ENCODE measurements at places on chromosomes 2 and 18. TPM values are rescaled to one million over a fixed set of nuclear protein-coding genes. Genes with fewer than 3 reads are reported as not detected.

DNA sequence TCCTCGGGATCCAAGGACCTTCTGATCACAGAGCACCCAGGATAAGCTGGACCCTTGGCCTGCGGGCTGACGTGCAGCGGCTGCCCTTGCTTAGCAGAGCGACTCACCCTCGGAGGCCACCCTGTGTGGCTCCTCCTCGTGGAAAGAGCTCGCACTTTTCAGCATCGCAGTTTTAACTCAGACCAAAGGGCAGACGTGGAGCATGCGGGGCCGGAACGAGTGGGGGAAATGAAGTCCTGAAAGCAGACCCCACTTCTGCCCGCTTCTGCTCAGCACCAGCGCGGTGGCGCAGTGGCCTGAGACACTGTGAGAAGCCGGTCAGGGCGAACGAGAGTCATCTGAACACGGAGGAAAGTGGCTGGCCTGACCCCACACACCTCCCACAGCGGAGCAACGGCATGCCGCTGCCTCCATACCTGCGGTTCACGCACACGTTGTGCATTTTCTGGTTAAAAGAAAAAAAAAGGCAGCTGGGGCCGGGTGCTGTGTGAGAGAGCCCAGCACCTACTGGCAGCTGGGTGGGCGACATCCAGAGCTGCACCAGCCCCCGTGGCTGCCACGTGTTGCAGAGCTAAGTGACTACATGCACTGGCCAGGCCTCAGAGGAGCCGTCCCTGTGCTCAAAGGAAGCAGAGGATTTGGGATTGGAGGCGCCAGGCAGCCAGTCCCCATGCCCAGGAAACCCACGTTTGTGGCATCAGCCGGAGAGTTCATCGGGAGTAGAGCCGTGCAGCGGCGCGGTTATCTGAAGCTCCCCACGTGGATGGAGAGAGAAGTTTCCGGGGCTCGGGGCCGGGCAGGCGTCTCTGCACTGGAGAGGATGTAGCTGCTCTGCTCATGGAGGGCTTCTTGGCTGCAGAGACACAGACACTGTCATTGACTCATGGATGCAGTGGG, 89.7 kb downstream of the USP40 start:
- no peak overlapping the region for H3K4me3 ChIP-seq
- H3K27me3 ChIP-seq = no peaks in the 10 kb centered on the region

DNA sequence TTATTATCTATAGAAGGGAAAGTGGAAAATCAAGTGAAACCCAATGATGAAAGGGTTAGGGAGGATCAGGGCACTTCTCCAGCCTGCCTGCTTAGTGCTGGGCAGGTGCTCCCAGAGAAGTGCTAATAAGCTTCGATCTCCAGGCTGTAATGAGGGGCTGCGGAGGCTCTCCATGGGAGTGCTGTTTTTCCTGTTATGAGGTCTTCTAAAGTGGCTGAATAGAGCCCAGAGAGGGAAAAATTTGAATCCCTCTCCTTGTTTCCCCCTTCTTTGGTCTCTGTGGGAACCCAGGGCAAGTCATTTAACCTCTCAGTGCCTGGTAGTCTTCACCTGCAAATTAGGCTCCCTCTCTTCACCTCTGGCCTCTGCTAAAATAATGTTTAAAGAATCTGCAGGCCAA, 351.7 kb upstream of the DCC start:
- H3K4me1 ChIP-seq = no peaks in the 10 kb centered on the region
- no peaks in the 10 kb centered on the region for H3K36me3 ChIP-seq
- no peak overlapping the region for H3K27ac ChIP-seq
- no peaks in the 10 kb centered on the region for H3K27me3 ChIP-seq
- no peak overlapping the region for H3K4me3 ChIP-seq
- no peak for DNase-seq

- peaks cover 77% of the 10 kb centered on the region for H3K4me1 ChIP-seq
- H3K27me3 ChIP-seq = no peaks in the 10 kb centered on the region
- no peak for DNase-seq
- H3K4me3 ChIP-seq = peak overlapping the region; percentile 65
Observed at GRCh38 chr18:35045121-35045520, 3.9 kb downstream of the MAPRE2 start.

- no peaks in the 10 kb centered on the region for H3K36me3 ChIP-seq
- DNase-seq = no peak
- peaks cover 5% of the 10 kb centered on the region for H3K4me1 ChIP-seq
- no peak overlapping the region for H3K27ac ChIP-seq
- H3K27me3 ChIP-seq = no peaks in the 10 kb centered on the region
Observed at GRCh38 chr2:7627583-7627982, 710.4 kb downstream of the RNF144A start.

- DNase-seq = no peak
- H3K27me3 ChIP-seq = no peaks in the 10 kb centered on the region
- H3K36me3 ChIP-seq = no peaks in the 10 kb centered on the region
Observed at GRCh38 chr18:6648581-6648980, 80.9 kb upstream of the ARHGAP28 start.

- H3K36me3 ChIP-seq = no peaks in the 10 kb centered on the region
- no peaks in the 10 kb centered on the region for H3K4me1 ChIP-seq
- H3K27me3 ChIP-seq = no peaks in the 10 kb centered on the region
- H3K27ac ChIP-seq = no peak overlapping the region
- H3K4me3 ChIP-seq = no peak overlapping the region
Observed at GRCh38 chr18:24791751-24792545, 331.5 kb downstream of the HRH4 start.

DNA sequence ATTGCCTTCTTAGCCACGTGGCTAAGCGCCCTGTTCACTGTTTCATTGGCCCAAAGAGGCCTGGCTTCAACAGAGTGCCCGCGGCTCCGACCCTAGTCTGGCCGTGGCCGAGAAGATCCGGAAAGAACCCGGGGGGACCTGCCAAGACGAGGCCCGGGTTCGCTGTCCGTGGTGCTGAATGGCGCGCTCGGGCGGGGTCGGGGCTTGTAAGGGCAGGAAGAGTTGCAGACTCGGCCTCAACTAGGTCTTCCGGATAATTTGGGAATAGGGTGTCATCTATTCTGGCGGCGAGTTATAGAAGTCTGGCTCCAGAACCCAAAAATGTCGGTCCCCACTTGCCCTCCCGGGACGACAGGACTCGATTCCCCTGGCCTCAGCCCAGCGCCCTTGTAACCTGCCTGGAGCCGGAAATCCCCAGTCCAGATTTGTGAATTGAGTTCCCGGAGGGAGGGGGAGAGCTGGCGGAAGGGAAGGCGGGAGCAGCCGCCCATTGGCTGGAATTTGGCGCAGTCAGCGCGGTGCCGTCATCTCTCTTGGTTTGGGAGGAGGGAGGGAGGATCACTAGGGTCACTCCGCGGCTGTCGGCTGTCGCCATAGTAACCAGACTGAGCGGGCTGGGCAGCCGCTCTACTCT, 3.5 kb downstream of the CDK5R2 start:
- peak; percentile 81 for DNase-seq
- no peak overlapping the region for H3K4me3 ChIP-seq
- H3K4me1 ChIP-seq = peaks cover 7% of the 10 kb centered on the region
- H3K36me3 ChIP-seq = peaks cover 4% of the 10 kb centered on the region
- H3K27me3 ChIP-seq = peaks cover 55% of the 10 kb centered on the region

DNA sequence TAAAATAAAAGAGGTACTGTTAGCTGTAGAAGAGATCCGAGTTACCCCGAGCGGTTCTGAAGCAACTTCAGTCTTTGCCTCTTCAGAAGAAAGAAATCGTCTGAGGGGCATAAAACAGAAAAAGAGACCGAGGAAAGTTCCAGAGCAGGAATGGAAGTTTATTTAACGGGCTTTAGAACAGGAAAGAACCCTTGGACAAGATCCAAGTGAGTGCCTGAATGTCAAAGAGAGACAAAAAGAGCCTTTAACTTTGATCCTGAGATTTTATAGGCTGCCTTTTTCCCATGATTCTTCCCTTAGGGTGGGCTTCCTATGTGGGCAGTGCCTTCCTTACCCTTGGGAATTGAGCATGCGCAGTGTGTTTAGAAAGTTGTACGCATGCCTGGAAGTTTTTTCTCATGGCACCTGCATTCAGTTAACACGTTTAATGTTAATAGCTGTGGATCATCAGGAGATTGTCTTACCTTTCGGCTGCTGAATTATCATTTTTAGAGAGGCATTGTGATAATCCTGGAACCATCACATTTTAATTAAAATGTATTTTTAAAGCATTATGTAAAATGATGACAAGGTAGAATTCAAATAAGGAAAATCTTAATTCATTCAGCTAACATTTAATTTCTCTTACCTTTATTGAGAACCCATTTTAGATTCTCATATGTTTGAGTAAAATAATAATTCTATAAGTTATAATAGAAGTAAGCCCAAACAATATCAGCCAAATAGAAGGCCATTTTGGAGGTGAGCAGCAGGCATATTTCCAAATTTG, 269.5 kb upstream of the ZSWIM2 start:
- H3K4me3 ChIP-seq = no peak overlapping the region
- DNase-seq = no peak
- no peaks in the 10 kb centered on the region for H3K27me3 ChIP-seq
- no peaks in the 10 kb centered on the region for H3K36me3 ChIP-seq

- peaks cover 58% of the 10 kb centered on the region for H3K36me3 ChIP-seq
- H3K27me3 ChIP-seq = no peaks in the 10 kb centered on the region
- H3K4me1 ChIP-seq = no peaks in the 10 kb centered on the region
Observed at GRCh38 chr2:135762022-135762421, 20.4 kb downstream of the UBXN4 start.

DNA sequence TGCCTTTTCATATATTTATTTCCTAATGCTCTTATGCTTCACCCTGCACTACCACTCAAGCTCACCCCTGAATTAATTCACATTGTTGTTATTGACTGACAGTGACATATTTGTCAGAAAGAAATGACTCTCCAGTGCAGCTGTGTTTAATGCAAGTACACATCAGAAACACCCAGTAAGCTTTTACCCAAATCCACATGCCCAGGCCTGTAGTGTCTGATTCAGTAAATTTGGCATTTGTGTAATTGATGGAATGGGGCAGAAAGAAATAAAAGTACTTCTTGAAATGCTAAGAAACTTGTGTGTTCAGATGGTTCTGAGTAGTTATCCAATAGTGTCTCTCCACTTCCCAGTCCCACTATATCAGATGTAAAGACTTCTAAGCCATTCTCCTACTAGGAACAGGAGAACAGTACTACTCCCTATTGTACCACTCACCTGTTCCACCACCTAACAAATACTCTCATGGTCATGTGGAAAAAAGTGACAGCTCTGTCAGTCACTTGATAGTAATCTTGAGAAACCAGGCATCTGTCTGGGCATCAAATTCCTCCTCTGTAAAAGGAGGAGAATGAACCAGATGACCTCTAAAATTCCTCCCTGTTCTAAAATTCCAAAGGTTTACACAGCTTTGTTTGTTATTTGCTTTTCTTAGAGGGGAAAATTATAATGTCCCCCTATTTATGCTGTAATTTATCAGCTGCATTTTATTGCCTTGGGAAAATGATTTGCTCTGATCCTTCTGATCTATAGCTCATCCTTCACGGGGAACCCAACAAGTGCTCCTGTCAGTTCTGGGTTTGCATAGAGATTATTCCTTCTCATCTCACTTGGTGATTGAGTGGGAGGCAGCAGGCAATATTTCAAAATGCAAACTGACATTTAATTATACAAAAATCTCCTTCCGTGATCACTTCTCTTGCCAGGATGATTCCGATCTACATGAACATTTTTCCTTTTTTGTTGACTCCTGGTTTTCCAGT, 70.9 kb downstream of the ZNF385B start:
- H3K27me3 ChIP-seq = no peaks in the 10 kb centered on the region
- H3K4me3 ChIP-seq = no peak overlapping the region
- no peak overlapping the region for H3K27ac ChIP-seq
- H3K4me1 ChIP-seq = no peaks in the 10 kb centered on the region
- no peaks in the 10 kb centered on the region for H3K36me3 ChIP-seq

DNA sequence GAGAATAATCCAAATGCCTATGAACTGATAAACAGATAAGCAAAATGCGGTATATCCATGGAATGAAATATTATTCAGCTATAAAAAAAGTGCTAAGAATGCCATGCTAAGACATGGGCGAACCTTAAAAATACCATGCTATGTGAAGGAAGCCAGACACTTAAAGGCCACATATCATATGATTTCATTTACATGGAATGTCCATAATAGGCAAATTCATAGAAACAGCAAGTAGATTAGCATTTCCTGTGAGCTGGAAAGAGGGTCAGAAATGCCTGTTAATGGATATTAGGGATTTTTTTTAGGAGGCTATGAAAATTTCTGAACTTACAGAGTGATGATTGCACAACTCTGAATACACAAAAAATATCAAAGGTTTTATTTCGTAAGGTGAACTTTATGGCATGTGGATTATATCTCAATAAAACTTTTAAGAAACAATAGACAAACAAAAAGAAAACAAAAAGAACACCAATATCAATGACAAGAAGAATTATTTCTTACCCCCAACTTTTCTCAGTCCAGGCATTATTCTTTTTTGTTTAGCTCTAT, 1207.7 kb downstream of the SUCLG1 start:
- H3K4me3 ChIP-seq = no peak overlapping the region
- no peak overlapping the region for H3K27ac ChIP-seq
- H3K27me3 ChIP-seq = no peaks in the 10 kb centered on the region
- H3K36me3 ChIP-seq = no peaks in the 10 kb centered on the region
- DNase-seq = no peak

GRCh38 chr2:52695731-52696130, 1071.9 kb upstream of the CHAC2 start:
- H3K27ac ChIP-seq = no peak overlapping the region
- DNase-seq = no peak
- no peaks in the 10 kb centered on the region for H3K27me3 ChIP-seq
- no peaks in the 10 kb centered on the region for H3K36me3 ChIP-seq

The CYP26B1 gene
- total RNA-seq = not detected

GRCh38 chr2:227214622-227215041, 50.2 kb downstream of the COL4A3 start:
- H3K27ac ChIP-seq = no peak overlapping the region
- no peak overlapping the region for H3K4me3 ChIP-seq
- no peak for DNase-seq
- no peaks in the 10 kb centered on the region for H3K4me1 ChIP-seq
- no peaks in the 10 kb centered on the region for H3K36me3 ChIP-seq

The DSC1 gene
- total RNA-seq = 0.16 TPM

GRCh38 chr2:85745619-85746018, 8.2 kb upstream of the ATOH8 start:
- H3K4me3 ChIP-seq = no peak overlapping the region
- no peaks in the 10 kb centered on the region for H3K4me1 ChIP-seq
- H3K27me3 ChIP-seq = peaks cover 71% of the 10 kb centered on the region
- no peak for DNase-seq
- H3K27ac ChIP-seq = no peak overlapping the region
- no peaks in the 10 kb centered on the region for H3K36me3 ChIP-seq

The CHRND gene
- not detected for total RNA-seq

The GULP1 gene
- total RNA-seq = not detected

DNA sequence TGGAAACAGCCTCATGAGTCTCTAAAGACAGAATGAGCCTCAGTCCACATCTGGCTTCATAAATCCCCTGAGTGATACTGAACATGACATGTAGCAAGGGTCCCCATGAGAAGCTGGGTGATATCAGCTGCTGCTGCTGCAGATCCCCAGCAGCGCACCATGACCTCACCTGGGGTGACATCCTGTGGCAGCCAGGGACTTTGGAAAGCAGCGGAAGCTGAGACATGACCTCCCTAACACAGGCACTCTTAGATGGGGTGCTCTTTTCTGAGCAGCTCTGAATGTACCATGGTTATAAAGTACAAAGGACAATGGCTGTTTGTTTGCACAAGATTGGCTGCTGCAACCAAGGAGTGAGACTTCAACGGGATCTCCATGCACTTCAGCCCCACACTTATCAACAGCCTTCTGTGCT, 74.7 kb upstream of the TMEM200C start:
- H3K27ac ChIP-seq = no peak overlapping the region
- no peak overlapping the region for H3K4me3 ChIP-seq
- no peaks in the 10 kb centered on the region for H3K27me3 ChIP-seq

Measured in activated CD8-positive, alpha-beta T cell treated with anti-CD3 and anti-CD28 coated beads, Interleukin-2, amount 10 ng/mL, durations not matched to agents 7 days and 5 days (primary cell).